Body of pancreas (tissue), 4 donors: ENCODE measurements at places on chromosomes 1 and 21. TPM values are rescaled to one million over a fixed set of nuclear protein-coding genes. Genes with fewer than 3 reads are reported as not detected.

Gene KRTAP19-1
- not detected for total RNA-seq

Gene XCL2
- total RNA-seq, result not detected

Gene RIMS3
- 0.66 TPM for total RNA-seq

DNA sequence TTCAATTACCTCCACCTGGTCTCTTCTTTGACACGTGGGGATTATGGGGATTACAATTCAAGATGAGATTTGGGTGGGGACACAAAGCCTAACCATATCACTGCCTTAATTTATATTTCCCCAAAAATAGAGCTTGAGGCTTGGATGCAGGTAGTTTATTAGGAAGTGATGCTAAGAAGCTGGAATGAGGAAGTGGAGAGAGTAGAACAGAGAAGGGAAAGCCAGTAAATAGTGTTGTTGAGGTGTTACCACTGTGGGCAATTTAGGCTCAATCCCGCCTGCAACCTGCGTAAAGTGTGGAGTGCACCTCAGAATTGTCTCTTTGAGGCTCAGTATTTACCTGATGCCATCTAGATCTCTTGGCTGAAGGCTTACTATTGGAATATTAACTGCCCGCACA is 4.9 kb upstream of the DOCK7 start:
- no peak for DNase-seq

Gene HSPG2
- 179 TPM for total RNA-seq

Gene SH3BP5L
- 13.7 TPM for total RNA-seq

Gene PRAMEF33
- total RNA-seq, result not detected

- no peak for DNase-seq
These were observed 391.0 kb downstream of the MATN1 start for GRCh38 chr1:30332116-30333094.

Gene DNAJC6
- total RNA-seq, result 2.3 TPM
